Caudate nucleus (tissue), 63 donors: ENCODE measurements at places on chromosomes 3 and 15.

DNA sequence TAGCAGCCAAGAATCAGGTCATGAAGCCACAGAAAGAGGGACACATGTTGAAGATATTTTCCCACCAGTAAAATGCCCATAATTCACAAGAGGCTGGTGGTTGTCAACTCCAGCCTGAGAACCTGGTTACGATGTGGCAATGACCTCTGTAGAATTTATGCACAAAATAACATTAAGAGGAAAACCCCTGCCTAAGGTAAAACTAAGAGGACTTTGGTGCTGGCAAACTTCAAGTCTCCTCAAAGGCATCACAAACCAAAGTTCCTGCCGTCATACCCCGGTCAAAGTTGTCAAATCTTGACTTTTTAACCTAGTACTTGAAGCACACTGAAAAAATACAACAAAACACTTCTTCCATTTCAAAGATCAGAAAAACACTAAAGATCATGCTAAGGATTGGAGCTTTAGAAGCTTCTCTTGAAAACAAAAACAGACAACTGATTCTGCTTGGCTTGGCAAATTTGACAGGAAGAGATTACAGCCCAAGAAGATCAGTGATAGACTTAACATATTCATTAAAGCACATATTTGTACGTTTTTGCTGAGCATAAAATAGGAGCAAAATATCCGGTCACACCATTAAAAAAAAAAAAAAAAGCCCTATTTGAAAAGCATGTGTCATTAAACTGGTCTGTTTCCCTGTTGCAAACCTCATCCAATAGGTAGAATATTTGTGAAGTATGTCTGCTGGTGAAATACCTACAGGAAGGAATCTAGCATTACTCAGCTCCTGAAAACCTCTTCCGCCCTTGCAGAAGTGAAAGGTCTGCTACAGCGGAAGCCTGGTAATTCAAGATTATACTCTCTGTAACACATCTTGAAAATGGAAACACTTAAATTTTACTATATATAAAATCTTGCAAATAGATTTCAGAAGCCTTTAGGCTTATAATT lies 22.8 kb downstream of the EIF4E3 start:
- DNase-seq: no peak

DNA sequence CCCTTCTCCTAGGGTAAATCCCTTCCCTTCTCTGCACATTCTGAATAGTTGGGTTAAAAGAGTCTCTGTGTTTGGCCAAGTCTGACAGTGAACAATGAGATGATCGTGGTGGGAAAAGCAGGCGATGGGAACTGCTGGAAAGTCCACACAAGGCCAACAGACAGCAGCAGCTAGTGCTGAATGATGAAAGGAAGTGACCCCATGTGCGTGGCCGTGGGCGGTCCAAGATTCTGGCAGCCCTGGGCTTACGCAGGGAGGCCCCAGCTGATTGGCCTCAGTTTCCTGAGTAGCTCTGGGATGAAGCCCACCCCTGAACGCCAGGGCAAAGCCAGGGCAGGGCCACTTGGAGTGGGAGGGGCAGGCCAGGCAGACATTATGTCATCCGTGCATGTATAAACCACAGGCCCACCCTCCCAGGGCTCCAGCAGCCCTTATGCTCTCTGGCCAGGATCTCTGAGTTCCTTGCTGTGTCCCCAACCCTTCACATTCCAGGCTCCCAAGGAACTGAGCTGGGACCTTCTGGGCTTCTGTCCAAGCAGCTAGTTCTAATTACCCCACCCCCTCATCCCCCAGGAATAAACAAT lies 57.8 kb downstream of the CDC25A start:
- peak; percentile 16 for DNase-seq

GRCh38 chr3:15431256-15431837 lies 3.9 kb downstream of the EAF1 start:
- DNase-seq: no peak

DNA sequence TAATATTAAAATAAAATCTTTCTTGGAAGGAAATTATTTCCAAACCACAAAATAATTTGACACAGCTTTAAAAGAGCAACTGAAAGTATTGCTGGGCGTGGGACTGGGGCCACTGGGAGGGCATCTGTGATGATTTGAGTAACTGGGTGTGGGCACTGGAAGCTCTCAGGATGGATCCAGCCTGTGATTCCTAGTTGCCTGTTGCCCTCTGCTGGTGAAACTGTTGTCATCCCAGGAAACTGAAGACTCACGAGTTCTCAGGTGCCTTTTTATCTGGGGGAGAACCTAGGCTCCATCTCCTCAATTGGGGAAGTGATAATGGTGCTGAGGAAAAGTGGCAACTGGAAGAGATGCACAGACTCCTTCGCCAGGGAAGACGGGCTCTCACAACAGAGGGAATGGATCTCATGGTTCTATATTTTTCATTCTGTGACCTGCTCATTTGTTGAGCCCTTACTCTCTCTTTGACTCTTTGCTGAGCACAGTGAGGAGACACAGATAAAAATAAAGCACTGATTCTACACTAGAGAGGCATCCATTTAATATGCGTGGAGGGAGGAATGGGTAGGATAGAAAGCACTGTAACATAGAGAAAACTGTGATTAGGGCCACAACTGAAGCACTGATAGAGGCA lies 61.6 kb downstream of the TPRG1 start:
- DNase-seq: no peak

DNA sequence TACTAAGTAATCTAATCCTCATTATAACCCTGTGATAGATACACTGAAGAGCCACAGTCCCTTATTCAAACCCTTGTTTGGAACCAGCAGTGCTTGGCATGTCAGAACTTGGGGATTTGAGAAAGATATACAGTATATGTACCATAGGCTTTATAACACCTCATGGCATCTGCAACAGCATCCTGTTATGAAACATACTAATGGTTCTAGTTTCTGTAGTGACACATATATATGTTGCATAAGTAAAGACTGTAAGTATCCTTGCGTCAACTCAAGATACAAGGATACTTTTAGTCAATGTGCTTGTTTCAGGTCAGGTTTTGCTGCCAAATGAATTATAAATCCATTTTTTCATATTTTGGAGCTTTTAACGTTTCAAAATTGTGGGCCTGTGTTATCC lies 58.5 kb downstream of the CCNL1 start:
- DNase-seq: no peak

- no peak for DNase-seq
Observed at GRCh38 chr3:158649791-158650190, 5.5 kb downstream of the GFM1 start.

DNA sequence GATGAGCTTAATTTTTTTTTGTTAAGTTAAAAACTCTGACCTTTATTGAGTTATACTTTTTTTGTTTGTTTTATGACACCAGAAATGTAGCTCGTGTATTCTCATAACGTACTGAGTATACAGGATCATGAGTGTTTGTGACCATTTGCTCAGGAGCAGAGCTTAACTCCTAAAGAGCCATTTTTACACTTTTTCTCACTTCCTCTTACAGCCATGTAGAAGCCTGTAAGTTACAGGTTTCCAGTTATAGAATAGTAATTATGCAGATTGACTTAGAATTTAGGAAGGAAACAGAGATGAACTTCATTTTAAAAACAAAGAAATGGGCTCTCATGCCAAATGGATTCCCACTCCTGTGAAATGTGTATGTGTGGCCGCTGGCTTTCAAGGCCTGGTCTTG lies 151.7 kb downstream of the MCTP2 start:
- no peak for DNase-seq

DNA sequence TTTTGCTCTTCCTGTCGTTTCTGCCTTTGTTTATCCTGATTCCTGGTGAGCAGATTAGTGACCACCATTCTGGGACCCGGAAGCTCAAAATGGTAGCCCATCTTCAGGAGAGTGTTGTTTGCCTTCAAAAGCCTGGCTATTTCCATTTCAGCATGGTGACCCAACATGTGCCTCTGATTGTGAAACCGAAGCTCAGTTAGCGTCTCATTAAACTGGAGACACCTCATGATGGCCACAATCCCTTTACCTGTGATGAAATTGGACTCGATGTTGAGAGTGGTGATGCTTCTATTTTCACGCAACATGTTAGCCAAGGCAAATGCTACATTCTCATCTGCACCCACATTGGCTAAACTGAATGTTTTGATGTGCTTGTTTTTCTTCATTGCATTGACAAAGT lies 3.3 kb downstream of the LMOD3 start:
- no peak for DNase-seq

DNA sequence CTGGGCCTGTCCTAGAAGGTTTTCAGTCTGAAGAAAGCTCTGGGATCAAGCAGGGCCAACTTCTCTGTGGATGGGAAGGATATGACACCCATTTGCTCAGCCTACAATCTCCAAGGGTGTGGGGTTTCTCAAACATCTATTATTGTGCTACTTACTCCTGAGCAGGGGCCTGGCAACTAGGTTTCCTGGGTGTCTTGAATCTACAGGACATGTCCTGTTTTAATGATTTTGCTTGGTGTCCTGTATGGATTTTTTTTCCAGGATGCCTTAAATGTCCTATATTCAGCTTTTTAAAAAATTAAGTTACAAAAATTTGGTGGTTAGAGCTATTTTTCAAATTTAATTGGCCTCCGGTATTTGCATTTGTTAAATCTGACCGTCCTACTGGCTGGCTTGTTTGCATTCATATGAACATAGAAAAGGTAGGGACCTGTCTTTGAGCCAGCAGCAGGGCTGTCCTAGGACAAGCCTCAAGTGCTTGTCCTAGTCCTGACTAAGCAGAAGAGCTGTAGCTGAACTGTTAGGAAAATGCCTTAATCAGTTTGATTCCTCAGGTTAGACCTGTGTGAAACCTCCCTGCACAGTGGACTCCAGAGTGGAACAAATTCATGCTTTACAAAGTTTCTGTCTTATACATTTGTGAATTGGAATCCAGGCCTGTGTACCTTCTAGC lies 40.0 kb upstream of the LMOD3 start:
- no peak for DNase-seq
